Osteoblast (primary cell): ENCODE measurements at places on chromosomes 4 and X. TPM values are rescaled to one million over a fixed set of nuclear protein-coding genes. Genes with fewer than 3 reads are reported as not detected.

DNA sequence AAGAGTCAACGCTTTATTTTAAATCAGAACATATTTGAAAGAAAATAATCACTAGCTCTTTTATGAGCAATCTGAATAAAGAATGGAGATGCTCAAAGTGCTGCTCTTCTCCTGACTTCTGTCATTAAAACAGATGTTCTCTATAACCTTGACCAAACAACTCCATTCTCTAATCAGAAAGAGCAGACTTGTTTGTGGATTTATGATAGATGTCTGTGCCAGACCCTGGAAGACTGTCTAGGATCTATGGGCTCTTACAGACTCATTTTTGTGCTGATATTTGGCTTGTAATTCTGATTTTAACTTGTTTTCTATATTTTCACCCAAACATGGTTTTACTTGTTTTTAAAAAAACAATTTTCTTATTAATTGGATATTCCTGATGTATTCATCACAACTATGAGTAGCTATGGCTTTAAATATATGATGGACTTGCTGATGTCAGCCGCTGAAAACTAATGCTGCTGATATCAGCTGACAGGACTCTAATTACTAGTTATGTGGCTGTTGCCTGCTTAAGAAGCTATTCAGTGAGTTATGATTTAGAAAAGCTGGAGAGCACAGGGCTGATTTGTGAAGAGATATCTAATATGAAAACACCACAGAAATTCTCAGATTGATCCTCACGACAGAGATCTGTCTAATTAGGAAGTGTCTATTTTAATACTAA is 31.6 kb upstream of the MAML3 start:
- DNase-seq = no peak

GRCh38 chrX:38519651-38520050 is 41.7 kb upstream of the TSPAN7 start:
- DNase-seq = no peak

Gene TCEANC
- total RNA-seq = 6.2 and 6.5 TPM in 2 replicates

DNA sequence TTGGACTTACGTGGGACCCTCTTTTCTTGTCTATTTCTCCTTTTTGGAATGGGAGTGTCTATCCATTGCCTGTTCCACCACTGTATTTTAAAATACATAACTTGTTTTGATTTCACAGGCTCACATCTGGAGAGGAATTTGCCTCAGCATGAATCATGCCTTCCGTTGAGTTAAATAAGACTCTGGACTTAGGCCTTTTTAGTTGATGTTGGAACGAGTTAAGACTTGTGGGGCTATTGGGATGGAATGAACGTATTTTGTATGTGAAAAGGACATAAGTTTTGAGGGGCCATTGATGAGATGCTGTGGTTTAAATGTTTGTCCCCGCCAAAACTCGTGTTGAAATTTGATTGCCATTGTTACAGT is 66.2 kb downstream of the BEX3 start:
- no peak for DNase-seq

Gene ESX1
- not detected in 2 replicates for total RNA-seq

Gene FUNDC1
- 10.9 and 13.3 TPM in 2 replicates for total RNA-seq

DNA sequence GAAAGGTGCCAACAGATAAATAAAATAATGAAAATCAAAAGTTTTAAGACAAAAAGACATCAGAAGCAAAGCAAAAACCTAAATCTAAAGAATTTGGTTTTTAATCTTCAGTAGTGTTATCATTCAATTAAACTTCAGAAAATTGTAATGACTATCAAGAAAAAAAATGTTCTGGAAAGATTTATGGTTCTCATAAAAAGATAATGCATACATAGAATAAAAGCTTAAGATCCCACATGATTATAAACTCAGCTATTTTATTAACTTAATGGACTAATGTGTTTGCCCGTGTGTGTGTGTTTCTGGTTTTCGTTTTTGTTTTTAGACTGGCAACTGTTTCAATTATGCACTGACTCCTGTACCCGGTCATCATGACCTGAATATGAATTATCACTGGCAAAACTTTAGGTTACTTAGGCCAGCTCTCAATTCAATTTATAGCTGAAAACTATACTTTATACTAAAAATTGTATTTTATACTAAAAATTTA is 217.5 kb upstream of the DKK2 start:
- DNase-seq = no peak

GRCh38 chr4:86720508-86721068 is 126.5 kb downstream of the PTPN13 start:
- peak; percentile 66 for DNase-seq

GRCh38 chr4:181350615-181351415 is 892.4 kb upstream of the TENM3 start:
- no peak for DNase-seq

Gene P2RY4
- under 0.01 and 0.29 TPM in 2 replicates for total RNA-seq

Gene ETDA
- total RNA-seq = not detected in 2 replicates

GRCh38 chr4:37985730-37986275 is 25.6 kb downstream of the PTTG2 start:
- no peak for DNase-seq

DNA sequence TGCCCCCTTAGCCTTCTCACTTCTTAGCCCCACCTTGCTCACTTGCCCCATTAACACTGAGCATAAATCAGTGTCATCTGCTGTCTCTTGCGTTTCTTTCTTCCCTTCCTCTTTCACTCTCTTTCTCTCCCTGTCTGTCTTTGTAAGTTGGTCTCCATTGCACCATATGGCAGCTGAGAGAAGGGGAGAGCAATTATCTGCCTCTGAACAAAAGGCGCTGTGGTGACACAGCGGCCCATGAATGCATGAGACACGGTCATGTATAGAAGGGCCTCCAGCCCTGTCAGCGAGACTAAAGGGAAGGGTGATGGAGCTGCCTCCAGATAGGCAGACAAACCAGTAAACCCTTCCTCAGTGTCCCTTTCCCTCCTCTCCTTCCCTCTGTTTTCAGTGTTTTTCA is 88.8 kb upstream of the PCDH18 start:
- DNase-seq = no peak

- DNase-seq = no peak
Observed at GRCh38 chr4:97123573-97123972, 1019.7 kb downstream of the STPG2 start.

Gene NKX3-2
- 0.72 and 1.2 TPM in 2 replicates for total RNA-seq

GRCh38 chr4:1494416-1495315 is 88.4 kb upstream of the NKX1-1 start:
- DNase-seq = peak; percentile 69

DNA sequence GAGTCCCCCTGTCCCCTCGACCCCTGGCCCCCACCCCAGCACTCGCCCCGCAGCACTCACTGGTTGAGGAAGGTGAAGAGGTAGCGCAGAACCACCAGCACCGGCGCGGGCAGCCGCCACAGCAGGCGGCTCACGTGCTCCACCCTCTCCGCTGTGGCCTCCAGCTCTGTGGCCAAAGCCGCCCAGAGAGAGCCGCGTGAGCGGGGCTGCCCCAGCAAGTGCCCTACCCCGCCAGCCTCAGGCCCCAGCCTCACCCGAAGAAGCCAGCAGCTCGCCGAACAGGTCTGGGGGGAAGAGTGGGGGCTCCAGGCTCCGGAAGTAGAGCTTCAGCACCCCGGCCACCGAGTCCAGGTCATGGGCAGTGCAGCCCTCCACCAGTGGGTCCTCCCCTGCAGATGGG is 6.0 kb downstream of the AVPR2 start:
- DNase-seq = no peak
